ENCODE measurements at places on chromosomes 11 and 22. TPM values are rescaled to one million over a fixed set of nuclear protein-coding genes. Genes with fewer than 3 reads are reported as not detected.
A peak's percentile ranks its signal among the peaks of the same experiment; 100 is the strongest.

- H3K4me1 ChIP-seq, result no peaks in the 10 kb centered on the region
- DNase-seq, result no peak
- H3K4me3 ChIP-seq, result no peak overlapping the region
- no peak overlapping the region for H3K27ac ChIP-seq
- no peaks in the 10 kb centered on the region for H3K27me3 ChIP-seq
Measured at GRCh38 chr11:45391168-45391850, 105.2 kb upstream of the SYT13 start.

GRCh38 chr22:19118329-19118880 lies 3.8 kb downstream of the DGCR2 start:
- H3K4me1 ChIP-seq, result peaks cover 18% of the 10 kb centered on the region
- H3K36me3 ChIP-seq, result no peaks in the 10 kb centered on the region
- H3K27me3 ChIP-seq, result no peaks in the 10 kb centered on the region
- H3K4me3 ChIP-seq, result no peak overlapping the region
- H3K27ac ChIP-seq, result no peak overlapping the region

DNA sequence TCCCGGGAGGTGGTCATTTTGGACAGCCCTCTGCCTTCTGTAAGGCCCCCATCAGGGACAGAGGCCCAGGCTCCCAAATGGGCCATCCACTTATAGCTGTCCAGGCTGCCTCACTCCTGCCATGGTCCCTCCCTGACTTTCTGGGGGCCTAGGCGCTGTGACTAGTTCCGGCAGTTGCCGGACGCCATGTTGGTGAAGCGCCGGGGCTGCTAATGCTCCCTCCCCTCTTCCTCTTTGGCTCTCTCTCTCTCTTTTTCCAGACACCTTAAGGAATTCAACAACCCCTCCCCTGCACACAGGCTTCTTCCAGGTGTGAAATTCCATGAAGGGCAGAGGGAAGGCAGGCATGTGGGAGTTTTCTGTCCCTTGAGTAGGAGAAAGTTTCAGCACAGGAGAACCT lies 445.6 kb downstream of the SOX6 start:
- DNase-seq, result no peak
- no peaks in the 10 kb centered on the region for H3K4me1 ChIP-seq
- no peaks in the 10 kb centered on the region for H3K36me3 ChIP-seq
- H3K4me3 ChIP-seq, result no peak overlapping the region

- peak overlapping the region; percentile 54 for H3K4me3 ChIP-seq
- no peak overlapping the region for H3K27ac ChIP-seq
- peaks cover 4% of the 10 kb centered on the region for H3K4me1 ChIP-seq
- H3K36me3 ChIP-seq, result no peaks in the 10 kb centered on the region
Measured at GRCh38 chr22:50481045-50481439, 301 bp upstream of the ADM2 start.

- H3K27ac ChIP-seq, result no peak overlapping the region
- no peaks in the 10 kb centered on the region for H3K27me3 ChIP-seq
Measured at GRCh38 chr11:8242499-8243280, 21.0 kb downstream of the LMO1 start.

DNA sequence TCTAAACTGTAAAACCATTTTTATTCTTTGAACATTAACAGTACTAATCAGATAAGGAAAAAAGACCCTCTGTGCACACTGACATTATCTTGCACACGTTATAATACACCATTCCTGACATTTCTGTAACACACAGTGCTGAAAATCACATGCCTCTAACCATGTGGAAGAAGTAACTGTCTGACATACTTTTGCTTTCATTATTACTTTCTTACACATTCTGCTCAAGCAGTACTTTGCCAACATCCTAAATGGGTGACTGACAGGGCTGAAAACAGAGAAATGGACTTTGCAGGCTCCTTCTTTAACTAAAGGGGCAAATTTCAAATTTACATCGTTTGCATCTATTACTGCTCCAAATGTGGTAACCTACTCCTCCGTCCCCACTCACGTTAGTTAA lies 22.8 kb upstream of the TP53AIP1 start:
- peaks cover 12% of the 10 kb centered on the region for H3K36me3 ChIP-seq
- H3K4me3 ChIP-seq, result no peak overlapping the region
- H3K27ac ChIP-seq, result no peak overlapping the region
- no peaks in the 10 kb centered on the region for H3K4me1 ChIP-seq
- H3K27me3 ChIP-seq, result no peaks in the 10 kb centered on the region
- DNase-seq, result no peak

DNA sequence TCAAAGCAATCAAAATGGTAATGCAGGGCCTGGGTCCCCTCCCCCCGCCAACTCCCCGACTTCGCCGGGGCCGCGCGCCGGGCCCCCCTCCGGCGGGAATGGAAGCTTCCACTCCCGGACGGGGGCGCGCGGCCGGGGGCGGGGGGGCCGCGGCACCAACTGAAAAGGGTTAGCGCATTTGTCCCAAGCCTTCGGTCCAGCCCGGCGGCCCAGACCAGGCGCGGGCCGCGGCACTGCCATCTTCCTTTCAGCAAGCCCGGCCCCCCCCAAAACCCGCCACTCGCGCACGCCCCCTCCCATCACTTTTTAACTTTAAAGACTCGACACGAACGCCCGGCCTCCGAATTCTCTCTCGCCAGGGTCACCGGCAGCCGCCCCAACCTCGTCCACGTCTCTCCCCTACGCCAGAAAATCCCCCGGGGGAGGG lies 2.8 kb downstream of the PHF21B start:
- H3K4me1 ChIP-seq, result no peaks in the 10 kb centered on the region
- H3K27ac ChIP-seq, result peak overlapping the region; percentile 85
- peak overlapping the region; percentile 62 for H3K4me3 ChIP-seq
- no peak for DNase-seq
- H3K27me3 ChIP-seq, result peaks cover 3% of the 10 kb centered on the region

GRCh38 chr22:20080445-20080775 lies 369 bp downstream of the DGCR8 start:
- no peak for DNase-seq
- no peaks in the 10 kb centered on the region for H3K36me3 ChIP-seq
- H3K4me1 ChIP-seq, result peaks cover 9% of the 10 kb centered on the region

DNA sequence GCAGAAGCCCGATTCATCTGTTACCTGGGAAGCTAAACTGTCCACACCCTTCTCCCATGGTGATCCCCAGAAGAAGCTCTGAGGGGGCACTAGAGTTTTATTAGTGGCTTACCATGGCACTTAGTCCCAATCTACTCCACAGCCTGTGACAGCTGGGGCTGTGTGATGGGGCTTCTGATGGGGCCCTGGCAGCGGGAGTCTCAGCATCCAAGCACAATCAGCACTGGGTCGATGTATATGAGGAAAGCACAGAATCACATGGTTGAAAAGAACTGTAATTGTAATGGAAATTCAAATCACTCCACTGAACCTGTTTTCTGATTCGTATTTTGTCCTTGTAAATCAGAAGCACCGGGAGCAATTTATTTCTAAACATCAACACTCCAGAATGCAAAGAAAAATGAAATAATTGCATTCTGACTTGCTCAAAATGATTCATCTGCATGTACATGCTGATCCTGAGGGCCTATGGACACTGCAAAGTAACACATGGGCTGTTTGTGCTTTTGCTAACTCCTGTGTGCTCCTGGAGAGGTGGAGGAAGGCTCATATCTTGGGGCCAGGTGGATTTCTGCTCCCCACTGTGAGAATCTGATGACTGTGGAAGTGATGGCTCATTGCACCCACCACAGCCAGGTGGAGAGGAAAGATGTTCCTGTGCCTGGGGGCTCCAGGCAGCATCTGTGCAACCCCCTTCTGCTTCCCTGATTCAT lies 203.0 kb downstream of the KIRREL3 start:
- no peaks in the 10 kb centered on the region for H3K4me1 ChIP-seq
- no peaks in the 10 kb centered on the region for H3K36me3 ChIP-seq
- no peaks in the 10 kb centered on the region for H3K27me3 ChIP-seq
- H3K4me3 ChIP-seq, result no peak overlapping the region
- no peak for DNase-seq
- no peak overlapping the region for H3K27ac ChIP-seq

- H3K27me3 ChIP-seq, result no peaks in the 10 kb centered on the region
- H3K36me3 ChIP-seq, result no peaks in the 10 kb centered on the region
- H3K4me1 ChIP-seq, result no peaks in the 10 kb centered on the region
- H3K4me3 ChIP-seq, result no peak overlapping the region
- DNase-seq, result no peak
Measured at GRCh38 chr11:17631702-17632365, 84.8 kb downstream of the OTOG start.

DNA sequence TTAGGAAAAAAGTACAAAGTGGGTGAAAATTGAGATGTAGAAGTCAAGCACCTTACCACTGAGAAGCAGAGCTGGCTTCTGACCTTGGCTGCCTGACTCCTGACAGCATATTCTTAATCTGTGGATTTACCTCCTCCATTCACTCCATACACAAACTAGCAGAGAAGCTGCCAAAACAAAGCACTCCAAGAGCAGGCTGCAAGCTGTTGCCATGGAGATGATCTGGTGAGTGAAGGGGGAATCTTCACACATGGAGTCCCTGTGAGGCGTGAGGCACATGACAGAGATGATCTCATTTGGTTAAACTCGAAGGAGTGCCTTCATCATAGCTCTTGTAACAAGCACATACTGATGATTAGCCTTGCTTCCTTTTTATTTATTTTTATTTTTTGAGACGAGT lies 16.1 kb downstream of the COMMD9 start:
- no peaks in the 10 kb centered on the region for H3K4me1 ChIP-seq
- H3K36me3 ChIP-seq, result peaks cover 12% of the 10 kb centered on the region
- no peak overlapping the region for H3K27ac ChIP-seq
- H3K4me3 ChIP-seq, result no peak overlapping the region

GRCh38 chr11:27119396-27119795 lies 78.8 kb downstream of the BBOX1 start:
- no peak overlapping the region for H3K27ac ChIP-seq
- DNase-seq, result no peak
- H3K4me1 ChIP-seq, result no peaks in the 10 kb centered on the region
- no peaks in the 10 kb centered on the region for H3K36me3 ChIP-seq
- no peak overlapping the region for H3K4me3 ChIP-seq

GRCh38 chr11:62169448-62169847 lies 20.6 kb upstream of the SCGB1D1 start:
- H3K4me1 ChIP-seq, result no peaks in the 10 kb centered on the region
- H3K27me3 ChIP-seq, result no peaks in the 10 kb centered on the region
- no peaks in the 10 kb centered on the region for H3K36me3 ChIP-seq
- peak overlapping the region; percentile 38 for H3K27ac ChIP-seq

GRCh38 chr11:1171223-1171984 lies 13.7 kb downstream of the MUC5AC start:
- no peak overlapping the region for H3K4me3 ChIP-seq
- no peak overlapping the region for H3K27ac ChIP-seq
- no peaks in the 10 kb centered on the region for H3K36me3 ChIP-seq
- no peaks in the 10 kb centered on the region for H3K27me3 ChIP-seq

- H3K4me1 ChIP-seq, result peaks cover 6% of the 10 kb centered on the region
- no peaks in the 10 kb centered on the region for H3K27me3 ChIP-seq
- H3K27ac ChIP-seq, result peak overlapping the region; percentile 76
- DNase-seq, result no peak
- H3K36me3 ChIP-seq, result no peaks in the 10 kb centered on the region
Measured at GRCh38 chr11:64809781-64810241, 540 bp downstream of the MEN1 start.

DNA sequence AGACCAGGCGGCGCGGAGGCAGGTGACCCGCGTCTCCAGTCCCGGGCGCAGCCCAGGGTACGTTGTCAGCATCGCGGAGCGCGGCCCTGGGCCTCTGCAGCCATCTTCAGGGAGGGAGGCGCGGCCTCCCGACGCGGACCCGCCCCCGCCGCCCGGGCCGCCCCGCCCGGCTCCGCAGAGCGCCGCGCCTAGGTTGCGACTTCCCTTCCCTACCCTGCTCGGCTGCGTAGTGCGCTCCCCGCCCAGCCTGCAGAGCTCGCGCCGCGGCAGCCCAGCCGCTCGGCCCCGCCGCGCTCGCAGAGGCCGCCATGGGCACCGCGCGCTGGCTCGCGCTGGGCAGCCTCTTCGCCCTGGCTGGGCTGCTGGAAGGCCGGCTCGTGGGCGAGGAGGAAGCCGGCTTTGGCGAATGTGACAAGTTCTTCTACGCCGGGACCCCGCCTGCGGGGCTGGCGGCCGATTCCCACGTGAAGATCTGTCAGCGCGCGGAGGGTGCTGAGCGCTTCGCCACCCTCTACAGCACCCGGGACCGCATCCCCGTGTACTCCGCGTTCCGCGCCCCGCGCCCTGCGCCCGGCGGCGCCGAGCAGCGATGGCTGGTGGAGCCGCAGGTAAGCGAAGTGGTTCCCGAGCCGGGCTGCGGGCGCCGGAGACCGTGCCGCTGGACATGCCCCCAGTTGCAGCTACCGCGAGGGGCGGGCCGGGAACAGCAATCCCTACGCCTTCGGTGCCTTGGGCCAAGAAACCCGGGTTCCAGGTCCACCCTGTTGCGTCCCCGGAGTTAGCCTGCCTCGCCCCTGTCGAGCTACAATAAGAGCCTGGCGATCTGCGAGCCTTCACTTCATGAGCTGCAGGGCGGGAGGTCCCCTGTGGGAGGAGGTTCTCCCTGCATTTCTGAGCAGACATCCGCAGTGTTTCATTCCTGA lies at the start of gene ENDOD1:
Gene ENDOD1 (plus strand): TSS at position 227 of the 923 bp plus-strand sequence. CDS start 82 bp downstream, at position 309.
- no peaks in the 10 kb centered on the region for H3K27me3 ChIP-seq
- no peaks in the 10 kb centered on the region for H3K36me3 ChIP-seq
- DNase-seq, result peak; percentile 72
- H3K4me3 ChIP-seq, result peak within 1 kb of the TSS; percentile 92
- H3K27ac ChIP-seq, result peak within 1 kb of the TSS; percentile 93

DNA sequence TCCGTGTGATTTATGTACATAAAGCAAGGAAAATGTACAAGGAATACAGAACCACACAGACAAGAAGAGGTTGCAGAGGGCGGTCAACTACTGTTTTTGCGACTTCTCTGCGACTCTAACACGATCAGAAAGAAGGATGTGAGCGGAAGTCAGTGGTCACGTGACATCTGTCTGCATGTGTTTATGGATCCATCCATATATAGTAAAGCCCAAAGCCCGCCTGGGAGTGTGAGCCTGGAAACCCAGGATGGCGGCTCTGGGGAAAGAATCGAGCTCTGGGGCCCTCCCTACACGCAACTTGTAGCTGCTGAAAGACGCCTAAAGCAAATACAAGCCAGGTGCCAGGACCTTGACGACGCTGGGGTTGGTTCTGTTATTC lies 8.8 kb downstream of the OSBPL5 start:
- H3K27ac ChIP-seq, result peak overlapping the region; percentile 82
- H3K4me1 ChIP-seq, result peaks cover 19% of the 10 kb centered on the region
- H3K27me3 ChIP-seq, result no peaks in the 10 kb centered on the region
- no peak for DNase-seq

GRCh38 chr22:46824980-46825544 lies 62.6 kb downstream of the TBC1D22A start:
- H3K27ac ChIP-seq, result no peak overlapping the region
- DNase-seq, result no peak
- no peaks in the 10 kb centered on the region for H3K36me3 ChIP-seq
- H3K4me1 ChIP-seq, result peaks cover 2% of the 10 kb centered on the region

- DNase-seq, result no peak
- no peaks in the 10 kb centered on the region for H3K4me1 ChIP-seq
- H3K27ac ChIP-seq, result no peak overlapping the region
- no peak overlapping the region for H3K4me3 ChIP-seq
Measured at GRCh38 chr11:77669848-77670511, 32.4 kb upstream of the CLNS1A start.

Gene PHF21B
- total RNA-seq, result not detected

Gene SCGB2A2
- total RNA-seq, result 715 TPM

Gene CBLIF
- total RNA-seq, result not detected

Gene VSIG10L2
- total RNA-seq, result 4.1 TPM

Gene OR52N4
- total RNA-seq, result not detected

Gene RTN4RL2
- 1.8 TPM for total RNA-seq

Gene HTR3A
- total RNA-seq, result not detected

Gene LRP4
- total RNA-seq, result 7.5 TPM
